ENCODE measurements at places on chromosomes 5 and 9.

DNA sequence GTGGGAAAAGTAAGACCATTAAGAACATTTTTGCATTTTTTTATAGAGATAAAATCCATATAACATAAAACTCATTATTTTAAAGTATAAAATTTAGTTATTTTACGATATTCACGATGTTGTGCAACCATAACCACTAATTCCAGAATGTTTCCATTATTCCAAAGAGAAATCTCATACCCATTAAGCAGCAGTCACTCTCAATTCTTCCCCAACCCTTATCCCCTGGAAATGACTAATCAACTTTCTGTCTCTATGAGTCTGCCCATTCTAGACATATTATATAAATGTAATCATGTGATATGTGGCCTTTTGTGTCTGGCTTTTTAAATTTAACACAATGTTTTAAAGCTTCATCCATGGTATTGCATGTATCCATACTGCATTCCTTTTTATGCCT is 115.6 kb upstream of the ADAMTSL1 start:
- DNase-seq, result no peak

DNA sequence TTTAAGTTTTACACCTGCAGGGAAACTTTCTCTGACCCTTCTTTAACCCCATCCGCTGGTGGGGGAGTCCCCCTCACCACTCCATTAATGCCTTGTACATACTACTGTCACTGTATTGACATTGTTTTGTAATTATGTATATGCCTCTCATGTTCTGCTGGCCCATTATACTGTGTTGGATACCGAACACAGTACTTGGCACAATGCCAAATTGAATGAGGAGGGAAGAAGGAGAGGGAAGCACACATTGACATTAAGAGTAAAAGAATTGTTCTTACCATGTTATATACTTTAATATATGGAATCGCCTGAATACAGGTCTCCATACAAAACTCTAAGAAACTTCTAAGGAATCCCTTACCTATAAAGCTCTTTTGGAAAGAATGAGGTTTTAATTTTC is 73.6 kb upstream of the GRHPR start:
- DNase-seq, result no peak

- DNase-seq, result peak; percentile 34
Measured at GRCh38 chr9:82593501-82593900, 469.4 kb downstream of the RASEF start.

- DNase-seq, result peak; percentile 79
Measured at GRCh38 chr5:169706758-169707450, 69.8 kb downstream of the DOCK2 start.

GRCh38 chr5:151189151-151189550 is 31.6 kb upstream of the ANXA6 start:
- no peak for DNase-seq

DNA sequence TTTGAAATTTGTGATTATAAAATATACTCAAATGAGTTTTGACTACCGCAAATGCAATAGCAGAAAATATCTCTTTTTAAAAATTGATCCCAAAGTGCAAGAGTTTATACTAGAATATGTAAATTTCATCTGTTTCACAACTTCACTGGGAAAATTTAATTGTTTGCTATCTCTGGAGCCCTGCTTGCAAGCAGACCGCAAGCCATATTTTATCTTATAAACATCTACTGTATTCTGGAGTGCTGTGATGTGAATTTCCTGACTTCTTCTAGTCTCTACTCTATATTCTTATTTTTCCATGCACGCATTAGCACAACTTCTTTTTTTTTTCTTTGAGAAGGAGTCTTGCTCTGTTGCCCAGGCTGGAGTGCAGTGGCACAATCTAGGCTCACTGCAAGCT is 98.7 kb downstream of the DROSHA start:
- no peak for DNase-seq

- DNase-seq, result no peak
Measured at GRCh38 chr5:96492459-96493047, 59.5 kb upstream of the PCSK1 start.

DNA sequence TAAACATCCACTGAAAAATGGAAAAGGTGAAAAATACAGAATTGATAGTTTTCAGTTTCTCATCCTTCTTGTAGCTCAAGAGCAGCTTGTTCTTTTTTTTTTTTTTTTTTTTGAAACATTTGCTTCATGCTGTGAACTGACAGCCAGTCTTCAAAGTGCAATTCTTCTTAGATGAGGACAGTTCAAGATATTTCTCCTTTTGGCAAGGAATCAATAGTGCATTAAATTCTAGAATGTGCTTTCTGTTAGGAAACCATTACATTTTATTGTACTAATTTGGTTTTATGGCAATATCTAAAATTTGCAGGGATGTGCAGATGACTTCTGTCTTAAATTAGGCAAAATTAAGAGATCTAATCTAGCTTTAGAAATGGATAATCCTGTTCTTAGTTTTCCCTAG is 969.3 kb upstream of the ACO1 start:
- DNase-seq, result no peak

GRCh38 chr5:60036192-60036938 is 142.8 kb upstream of the PDE4D start:
- DNase-seq, result no peak

DNA sequence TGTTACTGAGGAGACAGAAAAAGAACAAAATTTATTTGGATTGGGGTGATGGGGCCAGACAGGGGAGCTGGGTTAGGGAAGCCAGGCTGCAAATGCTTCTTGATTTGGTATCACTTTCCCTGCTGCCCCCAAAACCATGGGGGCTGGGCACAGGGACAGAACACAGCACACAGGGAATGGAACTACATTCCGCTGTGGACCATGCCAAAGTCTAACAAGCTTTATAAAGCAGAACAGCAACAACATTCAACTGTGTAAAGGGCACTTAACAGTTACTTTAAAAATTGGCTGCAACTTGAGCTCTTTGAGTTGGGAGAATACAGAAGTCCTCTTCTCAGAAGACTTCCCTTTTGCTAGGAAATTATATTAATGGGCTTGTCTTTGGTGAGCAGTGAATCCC is 23.8 kb downstream of the C5orf58 start:
- DNase-seq, result no peak

GRCh38 chr5:135891268-135891667 is 4.4 kb downstream of the IL9 start:
- no peak for DNase-seq

DNA sequence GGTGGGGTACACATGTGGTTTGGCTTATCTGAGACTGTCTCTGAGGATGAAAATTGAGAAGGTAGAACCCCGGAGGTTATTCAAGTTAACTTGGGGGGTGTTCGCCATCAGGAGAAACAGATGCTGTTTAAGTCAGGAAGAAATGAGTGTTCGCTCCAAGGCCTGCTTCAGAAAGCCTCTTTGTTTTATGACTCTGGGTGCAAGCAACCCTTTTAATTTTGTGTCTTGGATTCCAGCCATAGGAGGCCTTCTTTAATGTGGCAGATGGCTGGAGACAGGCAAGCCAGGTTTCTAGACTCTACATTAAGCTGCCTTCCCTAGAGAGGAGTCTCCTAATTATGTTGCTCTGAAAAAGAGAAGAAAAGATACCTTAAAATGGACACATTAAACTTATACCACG is 4.2 kb upstream of the SMAD5 start:
- DNase-seq, result no peak
